Non-pigmented ciliary epithelial cell (primary cell): ENCODE measurements at places on chromosomes 4 and X.

DNA sequence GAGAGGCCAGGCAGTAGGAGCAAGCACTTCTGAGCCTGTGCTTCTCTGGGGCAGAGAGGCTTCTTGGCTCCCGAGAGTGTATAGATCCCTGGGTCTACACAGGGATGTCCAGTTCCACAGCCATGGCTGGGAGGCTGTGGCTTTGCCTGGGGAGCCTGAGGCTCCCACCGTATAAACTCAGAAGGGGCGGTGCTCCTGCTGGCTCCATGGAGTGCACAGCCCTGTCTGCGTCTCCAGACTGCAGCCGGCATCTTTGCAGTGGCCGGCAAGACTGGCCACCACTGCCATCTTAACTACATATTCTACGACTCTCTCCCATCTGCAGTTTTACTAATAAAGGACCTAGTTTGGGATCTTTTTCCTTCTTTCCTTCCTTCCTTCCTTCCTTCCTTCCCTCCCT is 1253.8 kb downstream of the C4orf33 start:
- no peak for DNase-seq

DNA sequence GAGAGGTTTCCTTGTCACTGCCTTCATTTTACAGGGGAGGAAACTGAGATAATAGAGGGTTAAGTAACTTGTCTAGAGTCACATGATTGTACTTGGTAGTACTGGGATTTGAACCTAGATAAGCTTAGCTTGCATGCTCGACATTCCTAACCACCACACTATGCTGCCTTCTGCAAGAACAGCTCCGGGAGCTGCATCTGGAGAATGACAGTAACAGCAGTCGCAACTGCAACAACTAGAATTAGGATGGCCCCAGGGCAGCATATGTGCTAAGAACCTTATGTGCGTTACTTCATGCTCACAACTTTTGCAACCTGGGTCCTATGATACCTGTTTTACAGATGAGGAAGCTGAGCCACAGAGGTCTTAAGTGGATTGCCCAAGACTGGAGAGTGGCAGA is 89.5 kb upstream of the LCORL start:
- no peak for DNase-seq

DNA sequence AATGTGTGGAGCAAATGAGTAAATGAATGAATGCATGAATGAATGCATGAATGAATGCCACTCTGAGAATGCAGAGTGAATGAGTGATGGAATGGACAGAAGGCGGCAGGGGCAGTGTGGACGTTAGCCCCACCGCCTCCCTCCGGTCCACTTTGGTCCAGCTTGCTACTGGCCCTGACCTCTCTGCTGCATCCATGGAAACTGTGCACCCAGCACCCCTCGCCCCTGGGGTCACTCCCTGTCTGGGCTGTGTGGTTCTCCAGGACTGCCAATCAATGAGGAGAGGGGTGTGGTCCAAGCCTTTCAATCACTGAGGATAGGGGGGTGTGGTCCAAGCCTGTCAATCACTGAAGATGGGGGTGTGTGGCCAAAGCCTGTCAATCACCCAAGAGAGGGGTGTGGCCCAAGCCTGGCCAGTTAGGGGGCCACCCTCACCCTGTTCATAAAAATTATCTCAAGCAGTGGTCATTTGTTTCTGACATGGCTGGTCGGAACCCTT is 39.2 kb upstream of the ASMTL start:
- no peak for DNase-seq

GRCh38 chrX:48648336-48648751 is 35.3 kb upstream of the WAS start:
- peak; percentile 5 for DNase-seq

- peak; percentile 6 for DNase-seq
Observed at GRCh38 chr4:79232540-79232939, 93.3 kb downstream of the NAA11 start.

GRCh38 chrX:85024044-85024443 is 20.4 kb downstream of the APOOL start:
- peak; percentile 17 for DNase-seq

- no peak for DNase-seq
Observed at GRCh38 chr4:184156163-184156920, 61.3 kb downstream of the ENPP6 start.
